ENCODE measurements at places on chromosomes 11 and 22.

- DNase-seq: no peak
Observed at GRCh38 chr11:134509381-134510232, 97.6 kb upstream of the B3GAT1 start.

DNA sequence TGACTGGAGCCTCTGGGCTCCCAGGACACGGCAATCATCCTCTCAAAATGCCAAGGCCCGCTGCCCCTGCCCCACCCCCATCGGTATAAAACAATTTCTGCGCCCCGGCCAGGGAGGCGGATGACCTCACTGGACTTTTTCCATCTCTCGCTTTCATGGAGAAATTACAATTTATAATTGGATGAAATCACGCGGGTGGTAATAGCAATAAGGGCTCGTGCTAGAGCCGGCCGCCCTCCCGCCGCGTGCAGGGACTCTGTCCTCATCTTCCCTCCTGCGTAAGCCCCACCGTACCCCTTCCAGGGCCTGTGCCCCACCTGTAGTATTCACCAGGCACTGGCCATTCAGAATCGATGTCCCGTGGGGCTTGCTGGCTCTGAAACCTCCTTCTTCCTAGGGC, 64.5 kb downstream of the MACROD1 start:
- no peak for DNase-seq

DNA sequence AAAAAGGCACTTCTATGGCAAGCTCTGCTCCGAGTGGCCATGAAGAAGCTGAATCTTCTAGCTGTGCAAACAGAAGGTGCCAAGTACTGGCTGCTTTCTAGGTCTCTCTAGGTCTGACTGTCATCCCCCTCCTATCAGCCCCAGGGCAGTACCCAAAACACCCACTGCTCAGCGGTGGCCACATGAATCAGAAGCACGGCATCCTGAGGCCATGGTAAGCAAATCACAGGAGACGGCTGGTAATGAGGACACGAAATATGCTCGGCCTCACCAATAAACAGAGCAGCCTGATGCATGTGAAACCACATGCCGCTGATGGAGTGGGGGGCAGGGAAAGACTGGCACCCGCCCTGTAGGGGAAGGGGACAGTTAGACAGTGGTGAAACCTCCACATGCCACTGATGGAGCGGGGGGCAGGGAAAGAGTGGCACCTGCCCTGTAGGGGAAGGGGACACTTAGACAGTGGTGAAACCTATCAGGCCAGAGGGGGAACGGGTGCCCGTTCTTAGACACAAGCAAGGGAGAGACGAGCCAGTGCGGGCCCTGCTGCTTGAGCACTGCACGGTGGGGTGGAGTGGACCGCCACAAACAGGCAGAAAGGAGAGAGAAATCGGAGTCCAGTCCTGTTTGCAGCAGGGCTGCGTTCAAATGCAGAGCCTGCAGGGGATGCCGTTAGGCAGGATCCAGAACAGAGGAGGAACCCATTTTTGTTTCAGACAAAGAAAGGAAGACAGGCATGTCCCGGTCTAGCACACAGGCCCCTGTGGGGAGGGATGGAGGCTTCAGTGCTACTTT, 29.9 kb upstream of the MOB2 start:
- DNase-seq: no peak

GRCh38 chr22:46355996-46356471, 20.5 kb downstream of the TRMU start:
- no peak for DNase-seq

- DNase-seq: no peak
Observed at GRCh38 chr22:49014227-49015201, 813.2 kb downstream of the BRD1 start.

- no peak for DNase-seq
Observed at GRCh38 chr11:119048644-119049043, 8.4 kb downstream of the HYOU1 start.

- peak; percentile 45 for DNase-seq
Observed at GRCh38 chr22:31046539-31047226, 34.4 kb upstream of the SMTN start.

GRCh38 chr11:130616573-130616972, 168.1 kb downstream of the ADAMTS15 start:
- DNase-seq: no peak

GRCh38 chr22:42931421-42932196, 74.5 kb upstream of the ARFGAP3 start:
- no peak for DNase-seq

- DNase-seq: no peak
Observed at GRCh38 chr22:20989323-20990138, 7.4 kb downstream of the LZTR1 start.

DNA sequence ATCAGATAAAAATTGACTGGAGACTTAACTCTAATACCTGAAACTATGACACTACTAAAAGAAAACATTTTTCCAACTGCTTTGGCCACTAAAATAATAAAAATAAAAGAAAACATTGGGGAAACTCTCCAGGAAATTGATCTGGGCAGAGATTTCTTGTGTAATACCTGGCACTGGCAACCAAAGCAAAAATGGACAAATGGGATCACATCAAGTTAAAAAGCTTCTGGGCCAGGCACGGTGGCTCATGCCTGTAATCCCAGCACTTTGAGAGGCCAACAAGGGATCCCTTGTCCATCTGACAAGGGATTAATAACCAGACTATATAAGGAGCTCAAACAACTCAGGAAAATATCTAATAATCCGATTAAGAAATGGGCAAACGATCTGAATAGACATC, 64.6 kb upstream of the RAB1B start:
- DNase-seq: no peak

DNA sequence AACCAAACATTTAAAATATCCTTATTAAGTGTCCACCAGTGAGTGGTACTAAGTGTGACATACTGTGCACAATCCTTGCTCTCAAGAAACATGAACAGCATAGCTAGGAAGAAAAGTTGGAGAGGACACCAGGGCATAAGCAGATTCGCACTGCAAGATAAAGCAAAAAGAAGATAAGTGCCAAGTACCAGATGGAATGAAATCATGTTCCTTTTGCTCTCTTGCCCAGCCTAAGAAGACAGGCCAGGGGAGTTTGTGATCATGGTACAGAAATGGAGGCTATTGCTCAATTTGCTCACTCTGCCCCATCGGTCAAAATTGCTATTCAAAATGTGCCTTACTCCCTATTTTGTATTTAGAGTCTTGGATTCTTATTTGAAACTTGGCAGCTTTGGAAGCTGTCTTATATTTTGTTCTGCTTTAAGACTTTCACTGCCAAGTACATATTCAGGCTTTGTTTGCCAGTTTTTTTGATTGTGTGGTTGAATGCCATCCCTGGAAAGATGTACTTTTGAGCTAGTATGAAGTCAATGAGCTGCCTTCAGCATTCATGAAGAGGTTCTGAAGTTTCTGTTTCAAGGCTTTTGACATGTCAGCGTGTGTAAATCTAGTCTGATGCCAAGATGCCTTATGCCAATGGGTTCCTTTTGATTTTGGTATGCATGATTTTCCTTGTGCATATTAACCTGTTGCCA, 90.3 kb downstream of the PAX6 start:
- DNase-seq: no peak

- DNase-seq: no peak
Observed at GRCh38 chr11:133824593-133824992, 20.7 kb downstream of the SPATA19 start.

- DNase-seq: no peak
Observed at GRCh38 chr22:49514641-49515040, 313.0 kb downstream of the BRD1 start.

DNA sequence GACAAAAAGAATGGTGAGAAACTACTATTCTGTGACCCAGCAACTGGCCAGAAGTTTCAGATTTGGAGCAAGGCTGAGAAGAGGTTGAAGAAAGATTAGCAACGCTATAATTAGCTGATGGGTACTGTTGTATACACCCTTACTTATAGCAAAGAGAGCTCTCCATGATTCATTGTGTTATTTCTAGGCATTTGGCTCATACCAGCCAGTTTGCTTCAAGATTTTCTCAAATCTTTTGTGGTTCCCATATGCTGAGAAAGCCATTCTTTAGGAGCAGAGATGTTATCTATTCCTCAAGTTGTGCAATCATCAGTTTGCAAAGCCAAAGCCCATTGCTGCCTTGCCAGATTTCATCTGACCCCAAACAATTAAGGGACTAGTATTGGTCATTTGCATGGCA, 179.4 kb downstream of the ETS1 start:
- no peak for DNase-seq

GRCh38 chr11:85810871-85811611, at the start of gene SYTL2:
Gene SYTL2, minus strand, starts transcription at chr11:85811141. Its CDS starts 53,416 bp downstream, at chr11:85757725.
- DNase-seq: peak; percentile 35

- DNase-seq: no peak
Observed at GRCh38 chr11:70262951-70263350, 7.5 kb upstream of the PPFIA1 start.

- DNase-seq: no peak
Observed at GRCh38 chr11:6799402-6799801, at the start of gene OR6A2. Gene OR6A2, minus strand, starts transcription at chr11:6799689. Its CDS starts 3,981 bp downstream, at chr11:6795708.

DNA sequence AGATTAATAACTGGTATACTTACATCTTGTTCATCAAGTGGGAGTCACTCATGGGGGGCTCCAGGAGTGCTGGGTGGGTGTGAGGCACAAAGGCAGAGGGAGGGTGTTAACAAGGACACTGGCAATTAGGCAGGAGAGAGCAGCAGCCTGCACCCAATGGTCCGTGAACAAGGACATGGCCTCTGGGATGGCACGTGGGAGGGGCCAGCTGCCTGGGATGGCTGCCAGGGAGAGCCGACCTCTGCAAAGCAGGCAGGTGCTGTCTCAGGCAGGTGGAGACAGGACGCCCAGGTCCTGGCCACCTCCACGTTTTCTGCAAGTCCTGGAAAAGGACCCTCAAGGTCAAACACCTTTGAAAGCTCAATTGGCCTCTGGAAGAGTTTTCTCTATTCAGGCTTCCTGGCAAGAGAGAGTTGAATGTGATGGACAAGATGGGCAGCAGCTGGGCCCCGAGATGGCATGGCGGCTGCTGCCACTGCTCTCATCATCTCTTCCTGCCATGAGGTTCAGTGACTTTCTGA, 257.1 kb downstream of the BUD13 start:
- peak; percentile 92 for DNase-seq

- DNase-seq: no peak
Observed at GRCh38 chr11:44066732-44067141, 667 bp downstream of the ACCS start.

DNA sequence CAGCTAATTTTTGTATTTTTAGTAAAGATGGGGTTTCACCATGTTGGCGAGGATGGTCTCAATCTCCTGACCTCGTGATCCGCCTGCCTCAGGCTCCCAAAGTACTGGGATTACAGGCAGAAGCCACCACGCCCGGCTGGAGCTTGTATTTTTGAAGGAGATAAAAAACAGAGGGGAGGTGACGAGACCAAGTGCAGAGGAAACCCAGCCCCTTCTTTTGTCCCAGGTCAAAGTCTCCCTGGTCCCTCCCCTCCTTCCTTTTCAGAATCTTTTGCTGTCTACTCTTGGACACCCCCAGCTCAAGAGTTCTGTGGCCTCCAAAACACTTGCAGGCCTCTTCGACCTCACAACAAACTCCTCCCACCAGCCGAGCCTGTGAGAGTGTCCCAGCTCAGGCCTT, 12.2 kb upstream of the TMEM184B start:
- DNase-seq: no peak

- DNase-seq: no peak
Observed at GRCh38 chr11:58923300-58923788, 15.9 kb upstream of the GLYATL1 start.

DNA sequence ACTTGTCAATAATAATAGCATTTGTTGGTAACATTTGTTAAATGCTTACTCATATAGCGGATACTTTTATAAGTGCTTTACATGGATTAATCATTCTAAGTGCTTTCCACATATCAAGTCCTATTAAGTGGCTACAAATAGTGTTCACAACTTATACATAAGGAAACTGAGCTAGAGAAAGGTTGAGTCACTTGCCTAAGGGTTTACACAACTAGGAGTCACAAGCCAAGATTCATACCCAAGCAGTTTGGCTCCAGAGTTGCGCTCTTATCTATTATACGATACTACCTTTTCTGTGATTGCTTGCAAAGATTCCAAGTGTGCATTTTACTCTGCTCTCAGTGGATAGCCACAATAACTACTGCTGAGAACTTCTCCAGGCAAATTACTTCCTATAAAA, 215.9 kb upstream of the CCDC90B start:
- DNase-seq: no peak

GRCh38 chr11:63599211-63600122, 14.8 kb downstream of the PLAAT3 start:
- DNase-seq: no peak

GRCh38 chr11:79471071-79471844, 30.4 kb upstream of the TENM4 start:
- no peak for DNase-seq

GRCh38 chr11:117256573-117256972, 24.1 kb downstream of the RNF214 start:
- DNase-seq: no peak

- no peak for DNase-seq
Observed at GRCh38 chr11:13061294-13061990, 52.3 kb downstream of the RASSF10 start.

All from NCI-H2029 (cell line).